NCI-H1105 treated with DMSO at 0.1 percent for 48 hours (cell line): ENCODE measurements at places on chromosomes 7 and 10.
A peak's percentile ranks its signal among the peaks of the same experiment; 100 is the strongest.

GRCh38 chr7:1241603-1242255 is 9.1 kb downstream of the UNCX start:
- no peak for DNase-seq

DNA sequence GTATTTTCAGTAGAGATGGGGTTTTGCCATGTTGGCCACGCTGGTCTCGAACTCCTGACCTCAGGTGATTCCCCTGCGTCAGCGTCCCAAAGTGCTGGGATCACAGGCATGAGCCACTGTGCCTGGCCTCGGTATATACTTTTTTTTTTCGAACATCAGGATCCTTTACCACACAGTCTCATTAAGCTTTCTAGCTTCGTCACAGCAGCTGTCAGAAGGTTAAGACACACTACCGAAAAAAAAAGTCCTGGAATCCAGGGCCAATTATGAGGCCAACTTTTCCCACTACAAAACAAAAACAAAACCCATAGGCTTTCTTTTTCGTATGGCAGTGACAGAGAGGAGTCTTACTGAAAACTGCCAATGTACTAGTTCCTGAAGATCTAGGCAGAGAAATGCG is 30.7 kb downstream of the ZC3HC1 start:
- DNase-seq = no peak

DNA sequence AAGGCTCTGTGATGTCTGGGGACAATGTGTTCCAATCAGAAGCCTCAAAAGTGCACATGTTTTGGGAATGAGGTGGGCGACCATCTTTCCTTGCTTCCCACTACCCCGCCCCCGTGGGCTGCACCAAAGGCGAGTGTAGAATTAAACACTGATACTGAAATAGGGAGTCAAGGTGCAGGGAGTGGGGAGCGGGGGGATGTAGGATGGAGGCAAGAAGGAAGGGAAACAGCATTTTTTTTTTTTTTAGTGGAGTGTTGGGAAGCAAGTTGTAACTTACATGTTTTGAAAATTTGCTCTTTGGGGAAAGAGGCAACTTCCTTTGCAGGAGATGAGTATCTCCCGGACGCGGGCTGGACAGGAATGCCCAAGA is 484 bp upstream of the DLX5 start:
- DNase-seq = peak; percentile 96

- no peak for DNase-seq
Measured at GRCh38 chr10:125123476-125124114, 36.8 kb downstream of the CTBP2 start.

DNA sequence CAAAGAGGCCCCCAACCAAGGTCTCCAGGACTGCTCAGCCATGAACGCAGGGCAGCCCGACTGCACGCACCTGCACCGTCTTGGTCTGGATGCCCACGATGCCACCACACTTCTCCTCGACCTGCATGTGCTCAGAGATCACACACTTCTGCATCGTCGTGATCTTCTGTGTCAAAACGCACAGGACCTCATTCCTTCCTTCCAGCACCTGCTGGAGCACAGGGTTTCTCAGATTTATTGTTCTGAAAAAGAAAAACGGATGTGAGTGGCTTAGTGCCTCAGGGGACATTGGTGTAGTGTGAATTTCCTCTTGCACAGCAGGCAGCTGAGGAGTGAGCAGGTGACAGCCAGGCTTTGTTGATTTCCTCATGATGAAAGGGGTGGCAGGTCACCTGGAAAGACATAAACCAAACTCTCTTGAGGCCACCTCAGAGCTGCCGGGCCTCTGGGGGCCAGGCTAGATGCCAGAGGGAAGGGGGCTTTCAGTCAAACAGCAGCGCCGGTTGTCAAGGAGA is 38.2 kb downstream of the GSDME start:
- no peak for DNase-seq

GRCh38 chr7:15921576-15921975 is 235.1 kb upstream of the MEOX2 start:
- no peak for DNase-seq

GRCh38 chr7:32224276-32224675 is 154.1 kb upstream of the PDE1C start:
- DNase-seq = no peak

DNA sequence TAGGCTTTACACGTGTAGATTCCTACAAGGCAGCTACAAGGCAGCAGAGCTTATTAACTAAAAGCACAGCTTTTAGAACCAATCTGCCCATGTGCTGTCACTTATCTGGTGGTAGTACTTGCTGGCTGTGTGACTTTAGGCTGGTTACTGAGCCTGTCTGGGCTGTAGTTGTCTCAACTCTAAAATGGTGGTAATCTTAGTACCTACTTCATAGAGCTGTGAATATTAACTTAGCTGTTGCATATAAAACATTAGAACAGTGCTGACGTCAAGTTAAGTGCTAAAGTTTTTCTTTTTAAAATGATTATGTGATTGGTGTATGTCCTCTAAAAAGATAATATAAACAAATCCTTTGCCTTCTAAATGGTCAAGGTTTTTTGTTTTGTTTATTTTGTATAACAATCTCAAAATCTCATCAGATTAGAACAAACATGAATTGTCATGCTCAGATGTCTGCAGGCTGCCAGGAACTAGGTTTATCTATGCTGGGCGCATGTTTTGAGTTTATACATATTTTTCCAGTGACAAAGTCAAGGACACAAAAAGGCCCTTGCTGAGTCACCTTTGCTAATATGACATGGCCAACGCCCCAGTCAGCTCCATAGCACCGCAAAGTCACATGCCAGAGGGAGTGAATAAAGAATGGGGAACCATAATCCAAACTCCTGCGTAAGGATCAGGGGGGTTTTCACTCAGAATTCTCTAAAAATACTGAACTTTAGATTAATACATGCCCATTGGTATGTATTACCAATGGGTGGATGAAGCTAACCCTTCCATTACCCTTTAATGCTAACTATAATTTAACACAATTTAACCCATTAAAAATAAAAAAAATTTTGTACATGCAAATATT is 39.8 kb upstream of the ARL4A start:
- no peak for DNase-seq
